ENCODE measurements at places on chromosomes 3 and 15.

- no peak for DNase-seq
Observed at GRCh38 chr3:112390783-112391641, 58.1 kb downstream of the CD200 start.

GRCh38 chr15:63351170-63351569 lies 30.5 kb downstream of the CA12 start:
- no peak for DNase-seq

DNA sequence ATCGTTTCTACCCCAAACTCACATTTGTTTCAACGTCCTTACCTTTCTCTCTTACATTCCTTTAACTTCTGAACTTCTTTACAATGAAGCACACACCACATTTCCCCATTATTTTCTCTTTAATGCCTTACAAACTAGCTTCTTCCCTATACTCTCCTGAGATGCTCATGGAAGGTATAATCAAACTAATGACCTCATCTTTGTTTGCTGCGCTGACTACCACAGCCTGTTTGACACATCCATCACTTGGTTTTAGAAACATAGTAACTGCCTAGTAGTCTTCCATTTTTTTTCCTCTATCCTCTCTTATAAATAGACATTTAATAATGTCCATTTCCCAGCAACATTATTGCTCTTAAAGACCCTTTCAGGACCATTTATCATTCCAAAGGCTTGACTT lies 230.5 kb upstream of the LRTM1 start:
- no peak for DNase-seq

DNA sequence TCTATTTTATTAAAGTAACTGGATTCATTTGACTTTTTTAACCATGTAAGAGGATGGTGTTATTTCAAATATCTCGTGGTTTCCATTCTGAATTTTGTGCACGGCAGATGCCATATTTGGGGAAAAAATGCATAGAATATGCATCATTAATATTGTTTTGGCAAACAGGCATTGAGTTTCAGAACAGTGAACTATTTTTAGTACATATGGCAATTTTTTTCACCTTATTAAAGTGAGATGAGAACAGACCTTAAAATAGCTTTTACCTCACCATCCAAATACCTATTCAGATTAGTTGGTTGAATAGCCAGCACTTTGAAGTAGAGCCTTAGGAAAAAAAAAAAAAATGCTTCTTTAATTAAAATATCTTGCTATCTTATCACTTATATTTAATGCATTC lies 117.3 kb upstream of the FLNB start:
- no peak for DNase-seq

DNA sequence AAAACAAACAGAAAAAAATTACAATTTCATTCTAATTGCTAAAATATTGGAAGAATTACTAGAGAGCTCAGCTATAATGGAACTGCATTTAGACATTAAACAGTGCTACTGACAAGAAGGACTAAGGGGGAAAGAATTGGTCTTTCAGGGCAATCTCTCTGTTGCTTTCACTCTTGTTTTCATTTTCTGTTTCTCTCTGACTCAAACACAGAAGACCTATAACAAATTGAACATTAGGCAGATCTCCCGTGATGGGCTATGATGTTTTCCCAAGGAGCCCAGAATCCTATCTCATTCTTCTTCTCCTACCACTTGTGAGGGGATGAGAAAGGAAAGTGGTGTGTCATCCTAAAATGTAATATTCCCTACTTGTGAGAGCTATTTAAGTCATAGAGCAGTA lies 358.0 kb upstream of the TGFBR2 start:
- no peak for DNase-seq

- no peak for DNase-seq
Observed at GRCh38 chr3:46854555-46854991, 8.7 kb downstream of the MYL3 start.

DNA sequence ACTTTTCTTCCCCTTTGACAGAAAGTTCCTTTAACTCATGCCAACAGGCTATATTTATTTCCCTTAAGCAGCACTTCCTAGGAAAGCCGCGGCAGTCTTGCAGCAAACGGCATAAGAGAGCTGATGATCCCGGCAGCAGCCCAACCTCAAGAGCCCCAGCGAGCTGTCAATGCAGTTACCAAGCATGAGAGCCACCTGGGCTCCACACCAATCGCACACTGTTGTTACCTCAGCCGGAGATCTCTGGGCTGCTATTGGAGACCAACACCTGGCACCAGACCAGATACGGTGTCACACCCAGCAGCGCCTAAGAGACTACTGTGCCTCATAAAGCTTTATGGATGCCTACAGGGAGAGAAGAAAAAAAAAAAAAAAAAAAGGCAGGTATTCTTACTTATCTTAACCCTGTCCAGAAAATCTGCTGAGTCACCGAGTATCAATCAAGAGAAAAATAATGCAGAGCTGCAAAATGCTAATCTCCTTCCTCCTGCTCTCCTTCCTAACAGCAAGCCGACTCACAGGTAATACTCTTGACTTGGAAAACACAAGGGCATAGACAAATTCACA lies 11.7 kb downstream of the ABCC5 start:
- peak; percentile 99 for DNase-seq

GRCh38 chr3:28718074-28718849 lies 369.6 kb upstream of the AZI2 start:
- DNase-seq: no peak

GRCh38 chr3:182440101-182440500 lies 353.2 kb upstream of the ATP11B start:
- DNase-seq: no peak

DNA sequence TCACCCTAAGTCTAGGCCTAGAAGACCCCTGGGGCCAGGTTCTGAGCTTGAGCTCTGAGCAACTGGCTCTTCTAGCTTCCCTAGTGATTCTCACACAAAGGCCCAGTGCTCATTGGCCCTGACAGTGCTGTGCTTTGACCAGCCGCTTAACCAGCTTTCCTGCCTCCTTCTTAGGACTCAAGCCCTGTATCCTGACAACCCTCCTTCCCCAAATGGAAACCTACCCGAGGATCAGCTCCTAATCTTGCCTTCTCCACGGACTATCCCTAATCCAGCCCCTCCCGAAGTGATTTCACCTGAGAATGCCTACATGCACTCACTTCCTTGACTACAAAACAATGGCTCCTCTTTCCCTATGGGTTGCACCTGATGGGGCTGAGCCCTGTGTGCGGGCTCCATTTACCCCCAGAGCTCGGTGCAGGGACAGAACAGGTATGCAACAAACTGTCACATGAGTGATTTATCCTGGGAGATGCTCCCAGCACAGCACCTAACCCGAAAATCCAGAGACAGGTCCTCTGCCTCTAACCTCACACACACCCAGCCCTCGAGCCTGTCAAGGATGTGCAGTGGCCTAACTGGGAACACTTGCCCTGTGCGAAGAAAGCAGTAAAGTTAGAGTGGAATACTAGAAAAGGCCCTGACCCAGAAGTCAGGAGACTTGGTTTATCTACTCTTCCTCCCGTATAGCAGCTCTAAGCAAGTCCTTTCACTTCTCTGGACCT lies 2.3 kb downstream of the MEGF11 start:
- DNase-seq: no peak

GRCh38 chr3:70620367-70620766 lies 307.9 kb upstream of the MDFIC2 start:
- no peak for DNase-seq

- DNase-seq: no peak
Observed at GRCh38 chr3:170848292-170848917, 21.6 kb downstream of the RPL22L1 start.

- no peak for DNase-seq
Observed at GRCh38 chr3:43785551-43785950, 94.8 kb downstream of the ABHD5 start.

GRCh38 chr3:55597641-55598040 lies 110.5 kb upstream of the WNT5A start:
- no peak for DNase-seq

GRCh38 chr3:173467501-173467900 lies 70.0 kb downstream of the NLGN1 start:
- no peak for DNase-seq

GRCh38 chr3:136149667-136150066 lies 46.5 kb downstream of the MSL2 start:
- DNase-seq: no peak

DNA sequence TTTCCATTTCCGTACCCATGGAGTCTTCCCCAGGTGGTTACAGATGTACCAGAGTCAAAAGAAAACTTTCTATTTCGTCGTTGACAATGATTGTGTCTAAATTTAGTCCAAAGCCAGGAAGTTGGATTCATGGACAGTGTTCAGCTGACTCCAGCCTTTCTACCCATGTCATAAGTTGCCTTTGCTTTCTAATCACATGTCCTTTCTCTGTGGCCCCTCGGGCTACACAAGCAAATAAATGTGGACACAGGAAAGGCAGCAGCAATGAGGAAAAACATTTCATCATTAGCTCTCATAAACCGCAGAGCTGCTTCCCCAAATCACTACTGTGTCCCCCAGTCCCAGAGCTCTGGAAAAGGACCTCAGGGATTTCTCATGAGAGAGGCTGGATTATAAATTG lies 82.0 kb downstream of the USF3 start:
- DNase-seq: no peak

DNA sequence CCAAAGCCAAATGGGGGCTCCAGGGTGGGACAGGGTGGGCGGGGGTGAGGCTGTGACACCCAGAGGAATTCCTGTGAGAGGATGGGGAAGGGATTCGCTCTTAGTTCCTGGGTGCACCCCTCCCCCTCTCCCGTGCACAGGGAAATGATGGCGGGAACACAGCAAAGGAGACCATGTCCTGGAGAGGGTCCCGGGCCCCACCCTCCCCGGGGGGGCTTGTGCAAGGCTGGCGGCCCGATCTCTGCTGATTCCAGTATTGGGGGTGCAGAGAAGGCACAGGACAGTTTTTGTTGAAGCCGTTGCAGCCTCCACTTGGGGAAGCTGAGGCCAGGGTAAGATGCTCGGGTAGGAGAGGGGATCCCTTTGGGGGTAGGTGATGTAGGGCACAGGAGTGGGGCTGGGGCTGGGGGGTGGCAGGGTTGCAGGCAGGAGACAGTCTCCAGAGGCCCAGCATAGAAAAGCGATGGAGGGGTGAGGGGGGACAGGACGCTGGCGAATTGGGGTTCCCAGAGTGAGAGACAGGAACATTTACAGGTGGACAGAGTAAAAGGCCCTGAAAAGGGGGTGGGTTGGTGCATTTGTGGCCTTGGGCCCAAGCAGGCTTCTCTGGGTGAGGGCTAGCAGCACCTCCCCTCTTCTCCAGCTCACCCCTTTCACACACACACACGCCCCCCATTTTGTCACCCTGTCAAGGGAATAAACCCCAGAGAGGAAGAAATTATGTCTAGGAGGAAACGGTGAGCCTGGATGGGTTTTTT lies 38.5 kb downstream of the HMCES start:
- no peak for DNase-seq

GRCh38 chr15:58558777-58559176 lies 127.0 kb downstream of the LIPC start:
- DNase-seq: no peak

GRCh38 chr15:58684036-58684710 lies 65.3 kb downstream of the ADAM10 start:
- no peak for DNase-seq

DNA sequence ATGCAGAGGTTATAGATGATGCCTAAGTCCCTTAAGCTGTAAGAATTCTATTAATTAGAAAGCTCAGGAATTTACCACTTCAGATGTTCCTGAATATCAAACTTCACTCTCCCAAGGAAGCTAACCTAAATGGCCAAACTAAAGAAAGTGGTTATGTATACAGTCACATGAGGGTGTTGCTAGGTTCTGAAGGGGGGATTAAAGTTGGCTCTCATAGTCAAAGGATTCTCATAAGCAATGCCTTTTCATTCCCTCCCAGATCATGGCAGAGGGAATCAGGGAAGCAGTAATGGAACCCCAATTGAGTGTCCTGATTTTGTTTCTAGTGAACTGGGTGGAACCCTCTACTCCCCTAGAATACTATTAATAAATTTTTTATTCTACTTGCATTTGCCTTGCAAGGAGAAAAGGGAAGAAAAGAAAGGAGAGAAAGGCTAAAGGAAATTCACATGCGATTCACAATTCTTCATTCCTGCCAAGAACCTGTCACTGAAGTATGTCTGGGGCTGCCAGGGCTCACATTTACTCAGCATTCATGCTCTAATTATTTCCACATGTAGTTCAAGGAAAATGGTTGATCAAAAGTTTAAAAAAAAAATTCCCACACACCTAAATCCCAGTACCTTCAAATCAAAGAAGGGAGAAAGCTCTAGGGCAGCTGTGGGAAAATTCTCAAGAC lies 25.1 kb downstream of the FSTL1 start:
- DNase-seq: no peak

DNA sequence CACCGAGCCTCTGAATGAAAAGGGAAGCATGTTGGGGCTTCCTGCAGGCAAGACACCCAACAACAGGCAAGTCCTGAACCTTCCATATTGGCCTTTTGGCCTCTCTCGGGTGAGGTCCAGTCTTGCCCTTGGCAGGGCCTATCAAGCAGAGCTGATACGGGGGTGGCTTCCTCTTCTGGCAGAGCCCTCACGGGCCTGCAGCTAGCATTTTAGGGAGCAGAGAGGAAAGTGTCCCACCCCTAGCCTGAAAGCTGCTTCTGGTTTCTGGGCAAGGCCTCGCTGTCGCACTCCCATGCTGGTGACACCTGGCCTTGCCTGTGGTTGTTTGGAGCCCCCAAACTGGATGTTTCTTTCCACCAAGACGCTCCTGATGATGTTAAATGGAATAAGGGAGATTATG lies 31.8 kb upstream of the CTSH start:
- no peak for DNase-seq

GRCh38 chr15:36498401-36498800 lies 81.0 kb upstream of the CDIN1 start:
- no peak for DNase-seq

DNA sequence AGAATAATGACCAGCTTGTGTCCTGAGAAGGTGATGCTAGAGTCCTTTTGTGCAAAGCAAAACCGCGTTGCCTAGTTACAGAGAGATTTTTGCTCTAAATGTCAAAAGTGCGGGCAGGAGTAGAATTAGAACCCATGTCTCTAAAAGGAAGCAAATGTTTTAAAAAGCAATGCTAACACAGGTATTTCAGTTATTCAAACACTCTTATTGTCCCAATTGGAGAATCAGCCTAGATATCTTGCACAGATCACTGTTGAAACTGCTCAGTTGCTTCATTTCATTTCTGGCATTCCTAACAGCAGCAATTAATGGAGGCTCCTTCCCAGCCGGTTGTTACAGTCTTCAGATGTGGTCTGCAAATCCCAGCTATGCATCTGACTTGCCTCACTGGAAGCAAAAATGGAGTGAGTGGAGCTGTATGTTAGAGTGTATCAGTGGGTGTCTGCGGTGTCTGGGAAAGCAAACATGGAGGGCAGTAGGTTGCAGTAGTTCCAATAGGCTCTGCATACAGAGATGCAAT lies 55.6 kb upstream of the SEMA6D start:
- DNase-seq: no peak

GRCh38 chr3:56763233-56763632 lies 38.5 kb downstream of the ARHGEF3 start:
- no peak for DNase-seq

GRCh38 chr15:50248994-50249582 lies 16.4 kb downstream of the HDC start:
- no peak for DNase-seq

- DNase-seq: no peak
Observed at GRCh38 chr15:76172782-76173181, 113.0 kb downstream of the TMEM266 start.

- DNase-seq: no peak
Observed at GRCh38 chr3:59503441-59503840, 453.6 kb upstream of the CFAP20DC start.

Data from NCI-H2107 (cell line).